ENCODE measurements at places on chromosomes 13 and 19. TPM values are rescaled to one million over a fixed set of nuclear protein-coding genes. Genes with fewer than 3 reads are reported as not detected.

DNA sequence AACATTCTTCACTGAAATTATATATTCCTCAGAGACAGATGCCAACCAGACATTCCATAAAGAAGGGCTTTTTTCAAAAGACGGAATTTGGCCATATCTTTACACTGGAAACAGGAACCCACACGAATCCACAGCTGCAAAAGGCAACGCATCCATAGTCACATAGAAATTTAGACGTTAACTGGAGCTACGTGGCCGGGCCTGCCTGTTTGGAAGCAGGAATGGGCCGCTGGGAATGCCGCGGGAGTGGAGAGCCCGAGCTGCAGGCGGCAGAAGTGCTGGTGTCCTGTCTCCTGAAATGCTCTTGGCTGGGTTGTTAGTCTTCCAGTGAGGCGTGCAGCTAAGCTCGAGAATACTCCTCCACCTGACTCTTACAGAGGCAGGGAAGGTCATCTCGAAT is 122.2 kb downstream of the KL start:
- DNase-seq, result no peak

- no peak for DNase-seq
Measured at GRCh38 chr13:60756306-60756705, 359.3 kb downstream of the TDRD3 start.

DNA sequence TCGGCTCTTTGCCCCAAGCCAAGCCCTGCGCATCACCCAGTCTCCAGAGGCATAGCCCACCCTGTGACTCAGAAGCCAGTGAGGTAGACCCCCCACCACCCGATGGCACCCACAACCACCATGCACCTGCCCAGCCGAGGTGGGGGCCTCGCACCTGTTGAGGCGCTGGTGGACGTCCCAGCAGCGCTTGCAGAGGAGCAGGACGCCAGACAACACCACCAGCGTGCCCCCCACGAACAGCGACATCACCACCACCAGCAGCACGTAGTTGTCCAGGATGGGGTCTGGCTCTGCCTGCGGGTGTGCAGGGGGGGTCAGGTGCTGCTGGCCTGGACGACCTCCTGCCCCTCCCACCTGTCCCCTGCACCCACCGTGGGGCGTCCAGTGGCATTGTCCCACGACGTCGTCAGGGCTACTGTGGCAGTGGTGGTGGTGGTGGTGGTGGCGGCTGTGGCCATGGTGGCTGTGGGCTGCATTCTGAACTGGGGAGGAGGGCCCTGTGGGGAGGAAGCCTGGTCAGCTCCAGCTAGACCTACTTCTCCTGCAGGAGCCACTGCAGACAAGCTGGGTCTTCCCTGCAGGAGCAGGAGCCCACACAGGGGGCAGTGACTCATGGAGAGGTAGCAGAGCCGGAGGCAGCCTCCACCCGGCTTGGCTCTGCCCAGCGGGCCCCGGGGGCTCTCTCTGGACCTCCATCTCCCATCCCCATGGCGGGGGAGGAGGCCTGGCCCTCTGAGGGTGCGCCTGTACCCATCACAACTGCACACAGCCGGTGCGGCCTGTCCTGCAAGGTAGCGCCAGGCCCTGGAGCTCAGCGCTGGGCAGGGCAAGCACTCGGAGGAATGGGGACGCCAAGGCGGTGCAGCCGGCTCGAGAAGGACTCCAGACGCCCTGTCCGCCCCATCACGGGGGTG is 1.9 kb downstream of the CBARP start:
- DNase-seq, result no peak

COL4A2 gene
- total RNA-seq, result 165 TPM

NECTIN2 gene
- 60.0 TPM for total RNA-seq

DCLK1 gene
- total RNA-seq, result 13.8 TPM

Measured in cardiac septum (tissue), 1 donor.